ENCODE measurements at places on chromosomes 11 and 22.

- DNase-seq = no peak
Observed at GRCh38 chr11:45541693-45542434, 123.6 kb downstream of the CHST1 start.

GRCh38 chr11:110524238-110524637 lies 94.5 kb downstream of the FDX1 start:
- peak; percentile 91 for DNase-seq

- no peak for DNase-seq
Observed at GRCh38 chr11:41058138-41058537, 401.3 kb downstream of the LRRC4C start.

GRCh38 chr11:117202386-117203068 lies 3.4 kb downstream of the TAGLN start:
- no peak for DNase-seq

- DNase-seq = no peak
Observed at GRCh38 chr11:44246726-44247125, 63.2 kb downstream of the ALX4 start.

GRCh38 chr11:117690484-117691217 lies 106.4 kb downstream of the DSCAML1 start:
- DNase-seq = no peak

- peak; percentile 97 for DNase-seq
Observed at GRCh38 chr11:65421794-65422632, 585 bp upstream of the NEAT1 start.

DNA sequence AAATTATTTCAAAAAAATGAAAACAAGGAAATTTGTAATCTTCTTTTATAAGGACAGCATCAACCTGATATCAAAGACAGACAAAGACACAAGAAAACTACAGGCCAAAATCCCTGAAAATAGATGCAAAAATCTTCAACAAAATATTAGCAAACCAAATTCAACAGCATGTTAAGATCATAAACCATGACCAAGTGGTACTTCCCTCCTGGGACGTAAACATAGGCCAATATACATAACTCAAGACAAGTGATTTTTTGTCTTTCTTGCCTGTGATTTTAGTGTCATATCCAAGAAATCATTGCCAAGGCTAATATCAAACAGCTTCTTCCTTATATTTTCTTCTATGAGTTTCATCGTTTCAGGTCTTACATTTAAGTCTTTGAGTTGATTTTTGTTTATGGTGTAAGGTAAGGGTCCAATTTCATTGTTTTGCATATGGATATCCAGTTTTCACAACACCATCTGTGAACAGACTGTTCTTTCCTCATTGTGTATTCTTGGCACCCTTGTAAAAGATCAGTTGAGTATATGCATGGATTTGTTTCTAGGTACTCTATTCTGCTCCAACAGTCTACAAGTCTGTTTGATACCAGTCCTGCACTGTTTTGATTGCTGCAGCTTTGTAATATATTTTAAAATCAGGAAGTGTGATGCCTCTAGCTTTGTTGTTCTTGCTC lies 50.0 kb downstream of the SBF2 start:
- DNase-seq = no peak

GRCh38 chr22:39735776-39736175 lies 157.8 kb downstream of the ENTHD1 start:
- no peak for DNase-seq

DNA sequence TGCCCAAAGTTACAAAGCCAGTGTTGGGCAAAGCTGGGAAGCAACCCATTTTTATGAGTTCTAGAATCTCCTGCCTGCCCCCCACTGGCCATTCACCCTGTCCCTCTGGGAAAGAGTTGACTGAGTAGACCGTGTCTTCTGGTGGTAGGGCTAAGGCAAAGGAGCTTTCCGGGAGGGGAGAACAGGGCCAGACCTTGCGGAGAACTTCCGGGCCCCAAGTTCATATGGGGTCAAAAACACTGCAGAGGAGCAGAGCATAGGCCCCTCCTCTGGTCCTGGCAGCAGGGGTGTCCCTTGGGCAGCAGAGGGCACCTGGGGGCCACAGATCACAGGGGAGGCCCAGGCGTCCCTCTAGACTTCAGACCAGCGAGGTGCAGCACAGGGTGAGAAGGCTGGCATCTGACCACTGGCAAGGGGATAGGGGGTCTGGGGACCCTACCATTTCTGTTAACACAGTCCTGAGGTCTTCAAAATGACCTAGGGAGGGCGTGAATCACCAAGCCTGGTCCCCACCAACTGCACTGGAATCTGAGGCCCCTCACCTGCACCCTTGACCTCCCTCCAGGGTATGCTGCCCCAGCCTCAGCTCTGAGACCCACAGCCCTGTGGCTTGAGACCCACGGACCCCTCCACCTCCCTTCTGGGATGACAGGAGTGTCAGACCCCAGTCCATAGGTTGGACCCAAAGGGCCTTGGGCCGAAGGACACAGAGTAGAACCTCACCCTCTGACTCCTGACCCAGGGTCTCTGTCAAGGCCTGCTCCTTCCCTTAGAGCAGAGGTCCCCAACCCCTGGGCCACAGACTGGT lies 1.3 kb upstream of the ARAP1 start:
- DNase-seq = no peak

DNA sequence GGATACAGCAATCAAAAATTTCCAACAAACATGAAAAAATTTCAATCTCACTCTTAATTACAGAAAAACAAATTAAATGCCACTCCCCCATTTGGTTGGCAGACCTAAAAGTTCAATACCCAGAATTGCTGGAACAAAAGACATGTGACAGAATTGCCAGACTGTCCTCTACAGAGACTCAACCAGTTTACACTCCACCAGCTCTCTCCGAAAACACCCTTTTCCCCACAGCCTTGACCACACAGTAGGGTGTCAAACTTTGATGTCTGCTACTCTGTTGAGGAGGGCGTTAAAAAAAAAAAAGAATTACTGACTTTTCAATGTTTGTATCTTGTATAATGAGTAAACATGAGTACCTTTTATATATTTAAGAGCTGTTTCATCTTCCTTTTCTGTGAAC lies 44.7 kb upstream of the YPEL1 start:
- DNase-seq = no peak

GRCh38 chr11:104892723-104893511 lies 5.3 kb downstream of the CASP12 start:
- DNase-seq = peak; percentile 39

DNA sequence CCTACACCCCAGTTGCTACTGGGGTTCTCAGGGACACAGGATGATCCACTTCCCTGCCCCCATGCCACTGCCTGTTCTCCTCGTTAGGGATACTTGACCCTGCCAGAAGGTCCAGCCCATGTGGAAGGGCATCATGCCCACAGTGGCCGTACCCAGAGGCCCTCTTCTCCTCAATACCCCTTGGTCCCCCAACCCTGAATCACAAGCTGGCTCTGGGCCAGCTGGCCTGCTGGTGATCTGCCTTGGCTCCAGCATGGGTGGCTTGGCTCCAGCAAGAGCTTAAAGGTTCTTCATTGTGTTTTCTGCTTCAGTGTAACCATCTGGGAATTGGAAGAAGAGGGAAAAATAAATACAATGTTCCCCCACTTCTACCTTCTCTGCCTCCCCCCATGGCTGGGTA lies 11.1 kb upstream of the TPBGL start:
- DNase-seq = no peak

- no peak for DNase-seq
Observed at GRCh38 chr11:12123799-12124198, 13.4 kb downstream of the MICAL2 start.
